ENCODE measurements at places on chromosomes 16 and 17. TPM values are rescaled to one million over a fixed set of nuclear protein-coding genes. Genes with fewer than 3 reads are reported as not detected.

CACNG1 gene
- total RNA-seq, result not detected

- peaks cover 79% of the 10 kb centered on the region for H3K36me3 ChIP-seq
- no peaks in the 10 kb centered on the region for H3K4me1 ChIP-seq
- no peaks in the 10 kb centered on the region for H3K27me3 ChIP-seq
- DNase-seq, result no peak
- H3K27ac ChIP-seq, result no peak overlapping the region
Measured at GRCh38 chr16:50102051-50102746, 36.4 kb downstream of the HEATR3 start.

OR1A1 gene
- total RNA-seq, result not detected

- H3K36me3 ChIP-seq, result no peaks in the 10 kb centered on the region
- no peak for DNase-seq
- no peaks in the 10 kb centered on the region for H3K27me3 ChIP-seq
- H3K4me1 ChIP-seq, result no peaks in the 10 kb centered on the region
Measured at GRCh38 chr16:77304877-77305276, 105.7 kb downstream of the SYCE1L start.

SOST gene
- total RNA-seq, result not detected

GRCh38 chr16:88377961-88378360 is 4.8 kb upstream of the ZNF469 start:
- peak; percentile 40 for DNase-seq
- no peaks in the 10 kb centered on the region for H3K4me1 ChIP-seq
- no peaks in the 10 kb centered on the region for H3K36me3 ChIP-seq
- no peak overlapping the region for H3K27ac ChIP-seq
- H3K27me3 ChIP-seq, result peaks cover 5% of the 10 kb centered on the region
- no peak overlapping the region for H3K4me3 ChIP-seq

GP1BA gene
- total RNA-seq, result 0.55 TPM

SCNN1B gene
- total RNA-seq, result 50.3 TPM

DNA sequence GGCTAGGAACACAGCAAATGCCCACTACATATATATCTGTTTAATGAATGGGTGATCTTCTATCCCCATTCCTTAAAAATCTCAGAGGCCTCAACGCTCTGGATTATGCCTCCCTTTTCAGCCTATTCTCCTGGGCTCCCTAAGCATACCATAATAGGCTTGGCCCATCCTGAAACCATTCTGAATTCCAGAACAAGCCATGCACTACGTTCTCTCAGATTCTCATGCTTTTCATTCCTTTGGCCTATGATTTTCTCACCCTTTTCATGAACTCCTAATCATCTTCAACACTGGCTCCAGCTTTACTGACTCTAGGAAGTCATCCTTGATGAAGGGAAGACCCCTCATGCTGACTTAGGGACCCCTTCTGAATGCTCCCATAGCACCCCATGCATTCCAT is 71.1 kb downstream of the RPGRIP1L start:
- no peaks in the 10 kb centered on the region for H3K36me3 ChIP-seq
- H3K27ac ChIP-seq, result no peak overlapping the region
- no peaks in the 10 kb centered on the region for H3K27me3 ChIP-seq
- H3K4me3 ChIP-seq, result no peak overlapping the region

GRCh38 chr17:40534371-40535189 is 30.7 kb downstream of the CCR7 start:
- no peak overlapping the region for H3K4me3 ChIP-seq
- H3K36me3 ChIP-seq, result no peaks in the 10 kb centered on the region
- H3K27me3 ChIP-seq, result no peaks in the 10 kb centered on the region
- H3K4me1 ChIP-seq, result peaks cover 66% of the 10 kb centered on the region

DNA sequence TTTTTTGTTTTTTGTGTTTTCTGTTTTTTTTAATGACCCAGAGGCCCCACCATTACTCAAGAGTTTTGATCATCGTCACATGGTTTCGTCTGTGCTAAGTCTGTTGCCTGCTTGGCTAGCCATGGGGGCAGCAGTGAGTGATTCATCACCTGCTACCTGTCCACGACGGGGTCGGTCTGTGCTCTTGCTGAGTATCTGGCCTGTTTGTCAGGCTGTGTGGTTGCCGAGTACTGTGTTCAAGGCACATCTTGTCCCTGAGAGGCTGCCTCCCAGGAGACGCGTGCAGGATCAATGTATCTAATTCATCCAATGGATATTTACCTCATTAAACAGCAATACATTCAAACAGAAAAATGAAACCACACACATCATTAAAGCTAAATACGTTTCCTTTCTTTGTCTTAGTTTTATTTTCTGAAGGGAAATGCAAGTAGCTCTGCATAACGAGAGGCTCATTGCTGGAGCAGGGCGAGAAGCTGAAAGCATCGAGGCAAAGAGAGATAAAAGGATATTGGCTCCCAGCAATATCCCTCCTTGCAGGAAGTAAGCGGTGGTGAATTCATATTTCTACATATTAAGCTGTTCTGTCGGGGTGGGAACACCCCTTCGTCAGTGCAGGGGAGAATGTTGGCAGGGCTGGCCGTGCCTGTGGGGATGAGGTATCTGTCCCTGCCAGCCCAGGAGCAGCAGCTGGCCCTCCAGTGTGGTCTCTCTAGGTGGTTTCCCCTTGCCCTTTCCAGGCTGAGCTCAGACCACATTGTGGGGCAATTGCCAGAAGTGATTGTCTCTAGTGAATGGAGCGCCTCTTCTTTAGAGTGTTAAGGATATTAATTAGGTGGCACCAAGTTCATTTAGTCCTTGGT is 166.2 kb upstream of the ASIC2 start:
- peaks cover 2% of the 10 kb centered on the region for H3K27me3 ChIP-seq
- no peaks in the 10 kb centered on the region for H3K4me1 ChIP-seq
- no peak overlapping the region for H3K4me3 ChIP-seq
- no peaks in the 10 kb centered on the region for H3K36me3 ChIP-seq
- no peak overlapping the region for H3K27ac ChIP-seq

DNA sequence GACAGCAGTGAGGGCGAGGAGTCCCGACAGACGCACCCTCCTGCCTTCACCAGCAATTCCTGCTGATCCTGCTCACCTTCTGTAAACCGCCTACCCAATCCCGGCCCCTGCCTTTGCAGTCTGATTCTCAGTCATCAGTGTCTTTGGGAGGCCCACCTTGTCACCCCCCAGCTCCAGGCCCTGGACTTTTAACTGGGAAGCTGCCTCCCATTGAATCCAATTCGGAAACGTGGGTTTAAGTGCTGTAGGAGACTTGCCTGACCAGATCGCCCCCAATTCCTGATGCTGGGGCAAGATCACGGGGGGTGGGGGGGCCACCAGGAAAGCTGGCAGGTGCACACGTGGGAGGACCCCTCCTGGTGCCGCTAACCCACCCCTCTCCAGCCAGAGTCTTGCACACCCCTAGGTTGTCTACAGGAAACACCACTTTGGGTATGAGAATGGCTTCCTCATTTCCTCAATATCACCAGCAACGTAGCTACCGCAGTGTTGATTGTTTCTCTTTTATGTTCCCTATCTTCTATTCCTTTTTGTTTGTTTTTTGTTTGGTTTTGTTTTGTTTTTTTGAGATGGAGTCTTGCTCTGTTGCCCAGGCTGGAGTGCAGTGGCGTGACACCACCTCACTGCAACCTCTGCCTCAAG is 46.6 kb upstream of the CMIP start:
- H3K4me3 ChIP-seq, result no peak overlapping the region
- no peak overlapping the region for H3K27ac ChIP-seq
- H3K27me3 ChIP-seq, result no peaks in the 10 kb centered on the region
- DNase-seq, result no peak
- no peaks in the 10 kb centered on the region for H3K4me1 ChIP-seq
- no peaks in the 10 kb centered on the region for H3K36me3 ChIP-seq

DNA sequence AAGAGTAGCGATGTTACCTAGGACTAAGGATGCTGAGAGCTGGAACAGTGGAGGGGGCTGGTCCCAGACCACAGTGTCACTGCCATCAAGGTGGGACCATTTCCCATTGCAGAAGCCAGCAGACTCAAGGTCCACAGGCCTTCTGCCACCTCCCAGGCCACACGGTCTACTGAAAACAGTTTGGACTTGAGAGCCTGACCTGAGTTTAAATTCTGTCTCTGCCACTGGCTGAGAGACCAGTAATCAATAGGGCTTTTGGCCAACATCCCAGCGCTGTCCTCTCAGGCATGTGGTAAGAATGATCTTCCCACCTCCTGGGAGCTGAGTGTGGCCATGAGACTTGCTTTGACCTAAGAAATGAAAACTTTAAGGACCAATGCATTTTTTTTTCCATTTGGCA is 331.4 kb upstream of the CDH5 start:
- no peaks in the 10 kb centered on the region for H3K36me3 ChIP-seq
- no peak for DNase-seq
- peaks cover 8% of the 10 kb centered on the region for H3K4me1 ChIP-seq
- no peak overlapping the region for H3K27ac ChIP-seq
- no peak overlapping the region for H3K4me3 ChIP-seq

ZNF750 gene
- total RNA-seq, result 5.6 TPM

C16orf96 gene
- total RNA-seq, result 0.32 TPM

DNA sequence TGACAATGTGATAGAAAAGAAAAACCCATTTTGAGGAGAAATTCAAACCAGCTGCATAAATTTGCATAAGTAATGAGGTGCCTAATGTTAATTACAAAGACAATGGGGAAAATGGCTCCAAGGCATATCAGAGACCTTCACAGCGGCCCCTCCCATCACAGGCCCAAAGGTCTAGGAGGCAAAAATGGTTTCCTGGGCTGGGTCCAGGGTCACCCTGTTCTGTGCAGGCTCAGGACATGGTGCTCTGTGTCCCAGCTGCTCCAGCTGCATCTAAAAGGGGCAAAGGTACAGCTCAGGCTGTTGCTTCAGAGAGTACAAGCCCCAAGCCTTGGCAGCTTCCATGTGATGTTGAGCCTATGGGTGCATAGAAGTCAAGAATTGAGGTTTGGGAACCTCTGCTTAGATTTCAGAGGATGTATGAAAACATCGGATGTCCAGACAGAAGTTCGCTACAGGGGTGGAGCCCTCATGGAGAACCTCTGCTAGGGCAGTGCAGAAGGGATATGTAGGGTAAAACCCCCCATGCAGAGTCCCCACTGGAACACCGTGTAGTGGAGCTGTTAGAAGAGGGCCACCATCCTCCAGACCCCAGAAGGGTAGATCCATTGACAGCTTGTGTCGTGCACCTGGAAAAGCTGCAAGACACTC is 40.6 kb downstream of the IKZF3 start:
- H3K36me3 ChIP-seq, result no peaks in the 10 kb centered on the region
- no peaks in the 10 kb centered on the region for H3K4me1 ChIP-seq
- H3K27me3 ChIP-seq, result no peaks in the 10 kb centered on the region
- DNase-seq, result no peak
- H3K27ac ChIP-seq, result no peak overlapping the region

AHSP gene
- not detected for total RNA-seq

- H3K4me3 ChIP-seq, result no peak overlapping the region
- no peak overlapping the region for H3K27ac ChIP-seq
- no peak for DNase-seq
Measured at GRCh38 chr16:65634833-65635232, 513.0 kb upstream of the CDH11 start.

XAF1 gene
- total RNA-seq, result 89.0 TPM

TMEM235 gene
- total RNA-seq, result not detected

TPSD1 gene
- total RNA-seq, result 9.4 TPM

- H3K4me1 ChIP-seq, result no peaks in the 10 kb centered on the region
- no peak overlapping the region for H3K4me3 ChIP-seq
- H3K36me3 ChIP-seq, result no peaks in the 10 kb centered on the region
- H3K27ac ChIP-seq, result no peak overlapping the region
Measured at GRCh38 chr16:5584109-5584508, 486.5 kb upstream of the EEF2KMT start.

GRCh38 chr16:1349951-1350350 is 1.7 kb downstream of the TSR3 start:
- H3K27ac ChIP-seq, result no peak overlapping the region
- peaks cover 15% of the 10 kb centered on the region for H3K4me1 ChIP-seq
- DNase-seq, result no peak
- peaks cover 23% of the 10 kb centered on the region for H3K36me3 ChIP-seq
- no peak overlapping the region for H3K4me3 ChIP-seq

DNA sequence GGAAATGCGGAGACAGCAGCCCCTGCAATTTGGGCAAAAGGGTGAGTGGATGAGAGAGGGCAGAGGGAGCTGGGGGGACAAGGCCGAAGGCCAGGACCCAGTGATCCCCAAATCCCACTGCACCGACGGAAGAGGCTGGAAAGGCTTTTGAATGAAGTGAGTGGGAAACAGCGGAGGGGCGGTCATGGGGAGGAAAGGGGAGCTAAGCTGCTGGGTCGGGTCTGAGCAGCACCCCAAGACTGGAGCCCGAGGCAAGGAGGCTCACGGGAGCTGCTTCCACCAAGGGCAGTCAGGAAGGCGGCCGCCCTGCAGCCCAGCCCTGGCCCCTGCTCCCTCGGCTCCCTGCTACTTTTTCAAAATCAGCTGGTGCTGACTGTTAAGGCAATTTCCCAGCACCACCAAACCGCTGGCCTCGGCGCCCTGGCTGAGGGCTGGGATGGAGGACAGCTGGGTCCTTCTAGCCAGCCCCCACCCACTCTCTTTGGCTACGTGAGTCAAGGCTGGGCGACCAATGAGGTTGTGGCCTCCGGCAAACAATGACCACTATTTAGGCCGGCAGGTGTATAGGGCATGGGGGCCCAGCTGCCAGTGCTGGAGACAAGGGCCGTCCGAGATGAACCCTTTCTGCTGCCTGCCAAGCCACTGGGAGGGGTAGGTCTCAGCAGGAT is 507 bp downstream of the SERPINF1 start:
- peak overlapping the region; percentile 82 for H3K27ac ChIP-seq
- no peaks in the 10 kb centered on the region for H3K27me3 ChIP-seq
- no peaks in the 10 kb centered on the region for H3K36me3 ChIP-seq

GRCh38 chr17:36066365-36066985 is 2.4 kb downstream of the CCL18 start:
- no peak overlapping the region for H3K4me3 ChIP-seq
- no peak overlapping the region for H3K27ac ChIP-seq
- H3K4me1 ChIP-seq, result no peaks in the 10 kb centered on the region
- H3K27me3 ChIP-seq, result no peaks in the 10 kb centered on the region
- H3K36me3 ChIP-seq, result no peaks in the 10 kb centered on the region
- no peak for DNase-seq

- H3K4me1 ChIP-seq, result no peaks in the 10 kb centered on the region
- H3K4me3 ChIP-seq, result no peak overlapping the region
- no peaks in the 10 kb centered on the region for H3K27me3 ChIP-seq
- no peak overlapping the region for H3K27ac ChIP-seq
- no peaks in the 10 kb centered on the region for H3K36me3 ChIP-seq
Measured at GRCh38 chr17:68705714-68706076, 104.5 kb upstream of the FAM20A start.

- H3K27ac ChIP-seq, result no peak overlapping the region
- no peak overlapping the region for H3K4me3 ChIP-seq
- DNase-seq, result no peak
- H3K36me3 ChIP-seq, result no peaks in the 10 kb centered on the region
- H3K27me3 ChIP-seq, result no peaks in the 10 kb centered on the region
- H3K4me1 ChIP-seq, result peaks cover 4% of the 10 kb centered on the region
Measured at GRCh38 chr17:55737976-55738501, 12.8 kb upstream of the PCTP start.

DVL2 gene
- 41.0 TPM for total RNA-seq

- no peaks in the 10 kb centered on the region for H3K36me3 ChIP-seq
- H3K27ac ChIP-seq, result no peak overlapping the region
- no peaks in the 10 kb centered on the region for H3K4me1 ChIP-seq
- H3K27me3 ChIP-seq, result no peaks in the 10 kb centered on the region
- DNase-seq, result no peak
Measured at GRCh38 chr17:11925262-11926021, 71.8 kb downstream of the ZNF18 start.

CCDC200 gene
- total RNA-seq, result not detected

- peaks cover 80% of the 10 kb centered on the region for H3K36me3 ChIP-seq
- no peak for DNase-seq
- H3K27me3 ChIP-seq, result no peaks in the 10 kb centered on the region
- H3K4me3 ChIP-seq, result no peak overlapping the region
- H3K4me1 ChIP-seq, result no peaks in the 10 kb centered on the region
- H3K27ac ChIP-seq, result no peak overlapping the region
Measured at GRCh38 chr16:88726981-88727380, 20.7 kb downstream of the CTU2 start.

All from upper lobe of right lung (tissue), 1 donor.